ENCODE measurements at places on chromosomes 13 and 19.

DNA sequence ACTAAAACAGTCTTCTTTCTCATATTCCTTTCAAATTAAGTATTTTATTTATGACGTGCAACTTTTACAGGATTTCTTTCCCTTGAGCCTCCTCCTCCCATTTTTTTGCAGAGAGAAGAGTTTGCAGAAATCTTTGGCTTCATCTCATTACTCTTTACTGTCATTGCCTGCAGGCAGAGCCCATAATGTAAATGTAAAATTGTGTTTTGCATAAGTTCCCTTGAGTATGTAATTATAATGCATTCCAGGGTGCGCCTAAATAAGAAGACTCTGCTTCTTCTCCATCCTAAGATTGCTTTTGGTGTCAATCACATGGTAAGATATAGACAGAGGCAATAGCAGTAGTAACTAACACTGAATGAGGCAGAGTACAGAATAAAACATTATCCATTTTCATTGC lies 23.0 kb downstream of the MIR17HG start:
- no peak for DNase-seq

DNA sequence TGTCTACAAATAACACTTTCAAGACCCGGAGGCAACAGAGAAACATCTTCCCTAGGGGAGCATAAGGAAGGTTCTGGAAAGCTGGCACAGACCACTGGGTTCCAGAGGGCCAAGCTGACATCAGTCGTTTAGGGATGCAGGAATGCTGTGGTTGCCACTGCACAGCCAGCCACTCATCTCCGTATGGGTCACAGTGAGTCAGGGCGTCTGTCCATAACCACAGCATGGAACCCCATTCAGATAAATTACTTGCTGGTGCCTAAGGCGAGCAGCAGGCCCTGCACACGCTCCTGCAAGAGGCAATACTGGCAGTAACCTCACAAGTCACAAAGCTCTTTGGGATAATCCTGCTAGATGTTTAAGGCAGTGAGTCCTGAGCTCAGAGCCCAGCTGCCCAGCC lies 140.9 kb upstream of the UBL3 start:
- no peak for DNase-seq

GRCh38 chr19:51568456-51568855 lies 2.6 kb upstream of the ZNF175 start:
- no peak for DNase-seq

- DNase-seq: no peak
Measured at GRCh38 chr13:76267216-76267615, 619.0 kb downstream of the KCTD12 start.

- DNase-seq: peak; percentile 4
Measured at GRCh38 chr13:73722120-73722519, 412.1 kb downstream of the KLF12 start.

- DNase-seq: no peak
Measured at GRCh38 chr13:27358420-27358819, 66.0 kb upstream of the GTF3A start.

DNA sequence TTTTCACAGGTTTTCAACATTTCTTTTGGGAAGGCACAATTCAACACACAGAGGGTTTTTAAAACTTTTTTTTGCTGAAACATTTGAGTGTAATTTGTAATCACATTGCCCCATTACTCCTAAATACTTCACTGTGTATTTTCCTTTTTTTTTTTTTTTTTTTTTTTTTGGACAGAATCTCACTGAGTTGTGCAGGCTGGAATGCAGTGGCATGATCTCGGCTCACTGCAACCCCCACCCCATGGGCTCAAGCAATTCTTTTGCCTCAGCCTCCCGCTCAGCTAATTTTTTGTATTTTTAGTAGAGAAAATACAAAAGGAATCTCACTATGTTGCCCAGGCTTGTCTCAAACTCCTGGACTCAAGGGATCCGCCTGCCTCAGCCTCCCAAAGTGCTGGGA lies 14.8 kb upstream of the DNAJC15 start:
- no peak for DNase-seq

GRCh38 chr13:113091211-113091771 lies 14.3 kb upstream of the F7 start:
- no peak for DNase-seq

GRCh38 chr19:1243768-1244692 lies 2.5 kb downstream of the ATP5F1D start:
- DNase-seq: peak; percentile 47

DNA sequence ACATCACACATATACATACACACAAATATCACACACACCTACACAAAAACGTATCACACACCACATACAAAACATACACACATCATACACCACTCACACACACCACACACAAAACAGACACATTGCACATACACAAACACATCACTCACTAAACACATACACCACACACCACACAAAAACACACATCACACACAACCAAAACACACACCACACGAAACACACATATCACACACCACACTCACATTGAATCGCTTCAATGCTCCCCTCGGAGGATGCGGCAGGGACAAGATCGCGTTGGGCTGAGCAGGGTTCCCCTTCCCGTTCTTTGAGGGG lies 131.5 kb downstream of the CRYL1 start:
- DNase-seq: no peak

DNA sequence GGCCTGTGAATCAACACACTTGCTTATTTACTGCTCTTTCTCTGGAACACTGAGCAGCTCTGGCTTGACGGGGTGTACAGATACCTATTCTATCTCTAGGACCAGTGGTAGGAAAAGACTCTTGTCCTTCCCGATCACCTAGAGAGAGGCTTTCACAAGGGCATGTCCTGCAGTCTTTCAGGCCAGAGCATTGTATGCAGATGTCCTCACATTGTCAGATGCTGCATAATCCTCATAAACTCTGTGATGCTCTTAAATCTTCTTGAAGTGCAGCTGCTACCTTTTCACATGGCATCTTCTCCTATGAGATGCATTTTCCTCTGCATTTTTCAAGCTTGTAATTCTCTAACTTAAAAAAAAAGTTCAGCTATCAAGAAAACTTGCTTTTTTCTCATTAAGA lies 369.4 kb downstream of the OLFM4 start:
- DNase-seq: no peak

- no peak for DNase-seq
Measured at GRCh38 chr19:48852292-48852691, 16.0 kb upstream of the HSD17B14 start.

DNA sequence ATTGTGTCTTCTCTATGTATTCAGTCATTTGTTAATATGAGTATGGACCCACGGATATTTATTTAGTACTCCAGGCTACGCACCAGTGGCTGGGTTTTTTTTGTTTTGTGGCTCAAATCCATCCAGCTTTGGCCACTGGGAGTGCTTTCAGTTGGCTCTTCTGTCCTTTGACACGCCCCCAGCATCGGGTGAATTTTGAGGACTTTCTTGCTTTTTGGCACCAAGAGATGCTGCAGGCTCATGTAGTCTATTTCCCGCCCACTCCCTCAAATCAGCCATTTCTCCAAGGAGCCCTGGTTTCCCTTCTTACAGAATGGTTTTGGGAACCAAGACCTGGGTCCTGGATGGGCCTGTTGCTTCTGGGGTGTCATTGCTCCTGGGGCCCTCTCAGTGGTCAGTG lies 55.8 kb downstream of the SMARCA4 start:
- no peak for DNase-seq

GRCh38 chr13:38872693-38873092 lies 117.9 kb downstream of the STOML3 start:
- DNase-seq: peak; percentile 21

DNA sequence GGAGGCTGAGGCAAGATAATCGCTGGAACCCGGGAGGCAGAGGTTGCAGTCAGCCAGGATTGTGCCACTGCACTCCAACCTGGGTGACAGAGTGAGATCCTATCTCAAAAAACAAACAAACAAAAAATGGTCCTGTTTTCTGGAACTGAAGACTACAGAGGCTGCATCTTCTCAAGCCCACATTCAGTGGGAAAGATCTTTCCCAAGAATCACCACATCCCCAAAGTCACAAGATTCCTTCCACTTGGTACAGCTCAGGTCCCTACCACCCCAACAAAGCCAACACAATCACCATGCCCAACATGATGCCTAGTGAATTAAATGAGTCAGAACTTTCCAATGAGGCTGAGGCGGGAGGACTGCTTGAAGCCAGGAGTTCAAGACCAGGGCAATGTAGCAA lies 15.3 kb downstream of the CATSPERG start:
- DNase-seq: no peak

- no peak for DNase-seq
Measured at GRCh38 chr13:44260336-44260735, 113.3 kb upstream of the SERP2 start.

GRCh38 chr19:47272448-47273312 lies 2.0 kb upstream of the INAFM1 start:
- DNase-seq: no peak

DNA sequence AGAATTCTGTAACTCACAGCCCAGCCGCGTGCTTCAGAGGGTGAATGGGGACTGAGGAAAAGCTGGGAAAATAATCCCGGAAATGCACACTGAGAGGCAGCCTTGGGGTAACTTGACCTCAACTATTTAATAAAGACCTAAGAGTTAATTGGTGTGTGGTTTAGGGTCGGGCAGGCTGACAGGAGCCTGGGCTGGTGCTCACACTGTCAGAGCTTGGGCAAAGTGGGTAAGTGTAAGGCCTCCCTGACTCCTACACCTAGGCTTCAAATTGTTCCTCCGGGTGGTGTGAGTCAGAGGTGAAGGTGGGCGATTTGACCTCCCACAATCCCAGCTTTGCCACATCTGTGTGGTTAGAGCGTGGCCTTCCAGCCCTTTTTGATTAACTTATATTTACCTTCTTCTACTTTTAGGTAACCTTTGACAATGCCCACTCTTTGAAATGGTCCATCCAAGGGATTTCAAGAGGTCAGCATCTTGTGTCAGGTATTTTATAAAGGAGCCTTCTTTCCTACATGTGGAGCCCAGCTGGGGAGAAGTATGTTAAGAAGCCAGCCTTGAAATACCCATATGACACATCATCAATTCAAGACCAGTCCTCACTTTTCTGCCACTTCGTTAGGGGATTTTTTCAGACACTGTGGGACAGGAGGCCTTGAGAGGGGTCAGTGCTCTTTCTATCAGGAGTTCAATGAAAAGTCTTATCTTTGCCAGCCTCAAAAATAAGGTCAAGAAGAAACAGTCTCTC lies 114.2 kb downstream of the NUFIP1 start:
- no peak for DNase-seq

DNA sequence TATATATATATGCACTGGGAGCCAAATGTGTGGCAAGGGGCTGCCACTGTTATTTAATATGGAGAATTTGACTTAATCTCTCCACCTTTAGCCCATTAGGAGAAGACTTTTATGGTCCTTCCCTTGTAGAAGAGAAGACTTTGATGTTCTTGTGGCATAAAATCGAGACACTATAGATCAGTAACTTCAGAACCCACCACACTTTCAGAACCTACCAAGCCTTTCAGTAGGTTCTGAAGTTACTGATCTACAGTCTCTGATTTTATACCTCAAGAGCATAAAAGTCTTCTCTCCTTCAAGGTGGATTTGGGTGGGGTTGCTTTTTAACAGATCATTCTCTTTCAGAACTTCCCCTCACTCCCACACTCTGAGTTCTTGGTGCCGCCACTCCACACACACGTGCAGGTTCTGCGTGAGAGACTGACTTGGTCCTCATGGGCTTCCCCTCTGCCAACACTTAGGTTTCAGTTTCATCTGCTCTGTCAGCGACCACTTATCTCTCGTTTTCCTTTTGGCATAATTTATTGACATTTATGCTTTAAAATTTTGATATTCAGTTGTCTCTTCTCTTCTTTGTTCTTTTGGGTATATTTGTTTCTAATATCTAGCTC lies 213.4 kb upstream of the PCDH17 start:
- DNase-seq: peak; percentile 36

- no peak for DNase-seq
Measured at GRCh38 chr13:111789011-111789410, 277.9 kb upstream of the SOX1 start.

DNA sequence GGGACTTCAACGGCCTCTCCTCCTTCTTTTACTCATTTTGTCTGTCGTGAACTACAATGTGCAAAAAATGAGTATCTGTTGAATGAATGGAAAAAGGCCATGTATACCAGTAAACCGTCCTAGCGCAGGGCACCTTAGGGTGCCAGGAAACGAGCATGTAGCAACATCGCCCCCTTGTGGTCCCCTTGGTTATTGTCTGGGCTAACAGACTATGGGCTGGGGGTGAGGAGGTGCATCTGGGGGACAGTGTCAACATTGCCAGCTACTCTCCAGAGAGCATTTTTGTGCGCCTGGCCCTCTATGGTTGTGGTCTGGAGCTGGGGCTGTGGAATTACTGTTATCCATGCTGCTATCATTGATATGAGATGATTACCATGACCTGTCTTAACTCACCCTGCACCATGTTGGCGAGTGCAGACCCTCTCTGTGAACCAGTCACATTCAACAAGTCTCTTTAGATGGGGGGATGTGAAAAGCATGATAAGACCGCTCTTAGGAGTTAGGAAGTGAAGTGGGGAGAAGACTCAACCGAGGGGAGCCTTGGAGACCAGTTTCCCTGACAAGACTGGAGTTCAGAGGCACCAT lies 22.8 kb upstream of the SIGLEC11 start:
- peak; percentile 16 for DNase-seq

- no peak for DNase-seq
Measured at GRCh38 chr13:112688560-112689302, 1.1 kb upstream of the ATP11A start.

- DNase-seq: no peak
Measured at GRCh38 chr19:6730153-6730804, 7.1 kb downstream of the GPR108 start.

- no peak for DNase-seq
Measured at GRCh38 chr13:45133396-45134118, 13.2 kb downstream of the GTF2F2 start.

DNA sequence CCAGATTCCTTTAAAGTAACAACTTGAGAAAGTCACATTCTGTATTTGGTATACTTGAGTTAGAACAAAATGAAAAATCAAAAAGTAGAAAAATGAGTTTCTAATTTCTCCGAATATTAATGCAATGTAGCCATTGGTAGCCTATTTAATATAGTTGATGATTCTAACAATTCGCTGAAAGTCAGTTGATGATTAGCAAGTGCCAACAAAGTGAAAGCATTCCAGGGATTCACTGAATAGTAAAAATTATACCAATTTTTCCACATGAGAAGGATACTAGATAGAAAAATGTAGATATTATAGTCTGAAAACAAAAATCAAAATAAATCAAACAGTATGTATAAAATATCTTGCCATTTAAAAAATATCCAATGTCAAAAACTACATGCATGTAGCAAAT lies 117.2 kb downstream of the FREM2 start:
- no peak for DNase-seq

DNA sequence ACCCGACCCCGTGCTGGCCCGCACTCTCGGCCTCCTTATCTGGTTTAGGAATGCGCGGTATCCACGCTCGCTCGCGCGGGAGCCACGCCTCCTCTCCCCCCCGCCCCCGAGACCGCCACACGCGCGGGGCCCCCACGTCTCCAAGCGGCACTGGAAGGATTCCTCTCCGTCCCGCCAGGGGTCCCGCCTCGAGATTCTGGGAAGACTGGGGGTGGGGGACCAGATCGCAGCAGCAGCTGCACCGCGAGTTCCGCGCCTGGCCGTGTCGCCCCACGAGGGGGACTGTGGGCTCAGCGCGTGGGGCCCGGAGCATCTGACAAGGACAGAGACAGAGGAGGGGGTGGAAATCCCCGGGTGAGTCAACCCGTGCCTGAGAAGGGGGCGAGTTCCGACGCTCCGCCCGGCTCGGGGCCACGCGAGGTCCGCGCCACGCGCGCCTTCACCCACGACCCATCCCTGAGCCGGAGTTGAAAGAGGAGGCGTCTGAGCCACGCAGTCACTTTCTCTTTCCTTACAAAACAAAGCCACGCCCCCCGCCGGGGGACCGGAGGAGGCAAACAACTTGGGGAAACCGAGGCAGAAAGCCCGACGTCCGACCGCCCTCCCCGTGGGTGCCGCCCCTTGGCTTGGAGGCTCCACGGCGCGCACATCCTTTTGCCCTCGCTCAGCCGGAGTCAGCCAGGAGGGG lies 814 bp downstream of the S1PR2 start:
- DNase-seq: no peak
